NCI-H2171 treated with DMSO at 0.1 percent for 48 hours (cell line): ENCODE measurements at places on chromosomes 5 and 9.

- DNase-seq, result peak; percentile 16
Observed at GRCh38 chr5:109905906-109906305, 216.2 kb downstream of the MAN2A1 start.

DNA sequence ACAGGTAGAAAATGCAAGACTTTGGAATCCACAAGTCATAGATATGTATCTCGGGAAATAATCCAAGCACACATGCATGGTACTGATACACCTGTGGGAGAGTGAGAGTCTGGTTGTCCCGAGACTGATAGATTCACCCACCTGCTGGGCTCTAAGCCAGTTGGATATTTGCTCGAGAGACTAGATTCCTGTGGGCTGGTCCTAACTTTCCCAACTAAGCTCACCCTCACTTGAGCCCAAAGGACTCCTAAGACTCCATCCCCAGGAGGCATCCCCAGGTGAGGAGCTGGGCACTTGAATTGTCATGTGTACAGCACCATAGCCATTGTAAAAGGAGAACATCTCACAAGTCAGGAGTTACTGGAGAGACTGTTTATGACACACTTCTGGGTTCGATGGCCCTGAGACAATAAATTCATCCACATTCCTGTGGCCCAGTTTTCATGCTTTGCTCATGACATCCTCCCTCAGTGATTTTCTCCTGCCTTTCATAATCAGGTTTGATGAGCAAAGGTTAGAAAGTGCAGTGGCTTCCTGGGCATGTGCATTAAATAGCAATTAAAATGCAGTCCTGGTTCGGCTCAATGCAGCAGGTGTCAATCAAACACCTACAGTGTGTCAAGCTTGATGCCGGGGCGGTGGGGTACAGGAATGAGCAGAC, 18.1 kb downstream of the SLC1A1 start:
- no peak for DNase-seq

DNA sequence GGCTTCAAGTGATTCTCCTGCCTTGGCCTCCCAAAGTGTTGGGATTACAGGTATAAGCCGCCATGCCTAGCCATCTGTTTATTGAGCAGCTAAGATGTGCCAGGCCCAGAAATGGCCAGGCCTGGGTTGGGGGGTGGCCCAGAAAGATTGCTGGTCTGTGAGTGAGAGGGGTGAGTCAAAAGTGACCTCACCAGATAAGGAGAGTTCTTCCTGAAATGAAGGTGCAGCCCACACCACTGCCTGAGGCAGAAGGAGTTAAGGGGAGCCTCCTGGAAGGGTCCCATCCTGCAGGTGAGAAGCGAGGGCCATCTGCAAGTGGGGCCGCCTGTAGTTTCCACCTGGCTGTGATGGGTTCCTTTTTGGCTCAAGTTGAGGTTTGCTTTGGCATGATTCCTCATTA, 96.9 kb upstream of the KLF4 start:
- no peak for DNase-seq

DNA sequence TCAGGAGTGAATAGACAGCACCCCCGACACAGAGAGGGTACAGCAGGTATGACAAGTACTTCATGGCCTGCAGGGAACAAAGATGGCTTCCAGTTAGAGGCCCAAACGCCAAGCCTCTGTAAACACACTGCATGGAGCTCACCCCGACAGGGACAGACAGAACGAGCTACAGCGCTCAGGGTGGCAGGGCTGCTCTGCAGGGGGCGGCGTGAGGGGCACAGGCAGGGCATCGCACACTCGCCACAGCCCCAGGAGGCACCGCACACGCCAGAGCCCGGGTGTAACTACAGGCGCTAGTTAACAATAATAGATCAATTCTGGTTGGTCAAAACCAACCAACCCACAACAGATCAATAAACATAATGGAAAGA, 21.1 kb downstream of the CLPTM1L start:
- no peak for DNase-seq

GRCh38 chr9:108476574-108476973, 379.2 kb downstream of the ACTL7B start:
- DNase-seq, result no peak

GRCh38 chr5:91070761-91071550, 312.2 kb downstream of the ARRDC3 start:
- DNase-seq, result no peak

- DNase-seq, result no peak
Observed at GRCh38 chr9:112050544-112051475, 124.3 kb downstream of the SUSD1 start.

DNA sequence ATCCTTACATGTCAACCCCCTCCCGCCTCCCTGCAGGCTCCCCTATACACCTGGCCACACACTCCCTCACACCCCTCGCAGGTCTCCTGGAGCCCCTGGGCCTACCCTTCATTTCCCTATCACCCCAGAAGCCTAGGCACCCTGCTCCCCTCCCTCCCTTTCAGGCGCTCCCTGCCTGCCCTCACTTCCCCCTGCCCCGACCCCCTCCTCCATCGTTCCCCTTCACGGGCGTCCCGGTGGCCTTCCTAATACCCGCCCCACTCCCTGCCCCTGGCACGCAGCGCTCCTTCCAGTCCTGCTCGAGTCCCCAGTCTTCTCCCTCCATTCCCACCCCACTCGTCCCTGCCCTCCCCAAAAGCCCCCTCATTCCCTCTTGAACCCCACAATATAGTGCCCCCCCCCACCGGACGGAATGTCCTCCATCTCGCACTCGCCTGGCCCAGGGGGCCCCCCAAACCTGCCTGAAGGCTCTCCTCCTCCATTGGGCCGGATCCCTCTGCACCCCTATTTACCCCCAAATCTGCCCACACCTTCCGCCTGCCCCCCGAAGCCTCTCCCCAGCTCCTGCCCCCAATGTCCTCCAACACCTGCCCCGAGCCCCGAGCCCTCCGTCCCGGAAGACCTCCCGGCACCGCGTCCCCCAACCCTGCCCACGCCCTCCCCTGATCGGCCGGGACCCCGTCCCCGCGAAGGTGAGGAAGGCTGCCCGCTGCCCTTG, 746 bp downstream of the STRBP start:
- DNase-seq, result no peak

DNA sequence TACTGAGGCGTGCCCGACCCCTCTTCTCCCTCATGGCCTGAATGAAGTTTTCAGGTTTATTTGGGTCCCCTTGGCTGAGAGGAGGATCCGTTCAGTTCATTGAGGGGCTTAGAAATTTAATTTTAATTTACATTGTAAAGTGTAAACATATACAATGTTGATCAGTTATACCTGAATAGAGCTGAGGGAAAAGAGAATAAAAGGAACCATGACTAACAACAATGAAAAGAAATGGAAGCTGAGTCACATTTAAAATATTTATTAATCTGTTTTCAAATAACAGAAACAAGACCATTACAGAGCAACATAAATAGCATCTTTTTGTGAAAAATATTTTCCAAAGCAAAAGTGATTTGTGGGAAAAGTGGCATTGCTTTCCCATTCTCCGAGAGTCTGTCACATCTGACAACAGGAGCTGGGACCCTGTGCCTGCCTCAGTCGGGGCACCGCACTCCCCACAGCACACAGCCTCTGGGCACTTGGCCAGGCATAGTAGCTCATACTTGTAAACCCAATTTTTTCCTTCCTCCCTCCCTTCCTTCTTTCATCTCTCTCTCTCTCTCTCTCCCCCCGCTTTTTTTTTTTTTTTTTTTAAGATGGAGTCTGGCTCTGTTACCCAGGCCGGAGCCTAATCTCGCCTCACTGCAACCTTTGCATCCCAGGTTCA, 28.7 kb downstream of the PROP1 start:
- DNase-seq, result no peak

DNA sequence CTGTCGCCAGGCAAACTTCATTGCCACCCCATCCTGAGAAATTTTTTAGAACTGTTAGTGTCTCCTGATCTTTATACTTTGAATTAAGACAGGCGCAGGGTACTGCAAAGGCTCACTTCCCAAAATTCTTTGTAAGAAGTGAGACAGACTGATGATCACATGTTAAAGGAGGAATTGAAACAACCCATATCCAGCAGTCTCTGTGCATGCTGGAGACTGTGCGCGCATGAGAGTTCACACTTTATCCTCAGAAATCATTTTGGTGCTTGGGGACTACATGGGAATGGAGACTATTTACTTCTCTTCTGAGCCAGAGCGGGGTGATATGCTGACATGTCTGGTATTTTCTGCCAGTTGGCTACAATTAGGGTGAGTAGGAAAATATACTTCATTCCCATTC, 91.2 kb downstream of the ZNF474 start:
- no peak for DNase-seq

GRCh38 chr5:122874179-122874875, 28.9 kb downstream of the SNX24 start:
- no peak for DNase-seq

GRCh38 chr5:149475777-149476176, 75.5 kb downstream of the CSNK1A1 start:
- DNase-seq, result no peak

- no peak for DNase-seq
Observed at GRCh38 chr5:88792144-88792840, 90.7 kb downstream of the MEF2C start.

DNA sequence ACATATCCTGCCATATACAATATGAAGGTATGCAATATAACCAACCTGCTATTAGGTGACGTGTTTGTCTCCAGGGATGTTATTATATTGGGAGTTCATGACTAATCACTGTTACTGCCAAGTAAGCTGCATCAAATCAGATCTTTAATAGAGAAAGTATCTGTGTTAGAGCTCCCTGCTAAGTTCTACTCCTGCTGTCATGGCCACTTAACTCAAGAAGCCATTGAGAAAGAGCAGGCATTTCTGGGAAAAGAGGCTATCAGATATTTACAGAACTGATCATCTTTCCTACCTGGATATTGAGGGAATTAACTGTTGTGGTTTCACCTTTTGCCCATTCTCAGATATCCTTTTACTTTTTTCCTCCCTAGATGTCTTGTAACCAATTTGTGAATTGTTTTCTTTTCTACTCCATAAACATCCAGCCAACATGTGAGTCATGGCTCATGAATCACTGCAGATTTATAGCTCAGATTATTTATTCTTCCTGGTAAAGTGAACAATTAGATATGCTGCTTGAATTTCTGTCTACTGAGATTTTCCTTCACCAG, 634.8 kb upstream of the FAM174A start:
- DNase-seq, result no peak

DNA sequence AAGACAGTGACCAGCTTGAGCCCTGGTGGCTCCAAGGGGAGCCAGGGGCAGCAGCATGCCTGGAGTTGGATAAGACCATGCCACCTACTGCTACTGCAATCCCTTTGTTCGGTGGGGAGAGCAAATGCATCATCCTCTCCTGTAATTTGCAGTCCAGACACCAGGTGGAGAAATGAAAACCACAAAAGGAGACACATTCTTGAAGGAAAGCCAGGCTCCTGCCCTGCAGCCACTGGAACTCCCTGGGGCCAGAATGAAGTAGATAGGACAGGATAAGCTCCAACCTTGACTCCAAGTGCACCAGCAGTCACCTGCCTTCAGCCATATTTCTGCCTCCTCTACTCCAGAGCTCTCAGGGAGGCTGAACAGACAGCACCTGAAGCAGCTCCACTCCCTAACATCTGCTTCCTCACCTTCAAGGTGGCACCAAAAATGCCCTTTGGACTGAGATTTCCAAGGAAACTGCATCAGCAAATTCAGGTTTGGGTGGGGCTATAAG, 65.1 kb upstream of the IQGAP2 start:
- DNase-seq, result no peak

- no peak for DNase-seq
Observed at GRCh38 chr9:108688676-108689075, 167.1 kb downstream of the ACTL7B start.

- no peak for DNase-seq
Observed at GRCh38 chr9:124381170-124381945, 33.9 kb downstream of the PSMB7 start.

DNA sequence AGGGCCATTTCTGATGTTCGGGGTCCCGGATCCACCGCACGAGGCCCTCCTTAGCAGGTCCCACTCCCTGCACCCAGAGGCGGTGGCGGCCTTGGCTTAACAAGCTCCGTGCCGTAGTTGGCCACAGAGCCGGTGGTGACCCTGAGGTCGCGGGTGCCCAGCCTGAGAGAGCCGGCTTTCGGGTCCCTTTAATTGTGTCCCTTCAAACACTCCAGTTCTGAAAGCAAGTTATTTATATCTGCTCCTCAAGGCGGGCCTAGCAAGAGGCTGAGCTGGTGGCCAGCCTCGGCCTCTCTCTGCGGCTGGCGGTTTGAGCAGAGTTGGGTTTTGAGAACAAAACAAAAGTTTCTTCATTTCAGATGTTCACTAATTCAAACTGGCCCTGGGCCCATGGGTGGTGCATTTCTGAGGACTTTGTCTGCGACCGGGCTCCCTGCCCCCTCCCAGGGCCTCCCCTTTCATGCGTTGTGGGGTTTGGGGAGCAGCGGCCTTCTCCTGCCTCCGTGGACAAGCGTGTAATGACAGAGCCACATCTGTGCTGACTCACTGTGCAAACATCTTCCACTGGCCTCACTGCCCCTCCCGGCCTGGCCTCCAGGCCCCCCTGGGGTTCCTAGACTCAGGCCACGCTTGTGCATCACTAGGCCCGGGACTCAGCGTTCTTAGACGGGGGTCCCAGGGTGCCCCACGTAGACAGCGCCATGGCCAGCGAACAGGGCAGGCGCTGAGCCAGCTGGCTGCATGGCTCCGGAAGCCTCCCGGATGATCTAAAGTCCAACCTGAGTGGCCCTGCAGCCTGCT, 49.4 kb upstream of the COL5A1 start:
- DNase-seq, result no peak

DNA sequence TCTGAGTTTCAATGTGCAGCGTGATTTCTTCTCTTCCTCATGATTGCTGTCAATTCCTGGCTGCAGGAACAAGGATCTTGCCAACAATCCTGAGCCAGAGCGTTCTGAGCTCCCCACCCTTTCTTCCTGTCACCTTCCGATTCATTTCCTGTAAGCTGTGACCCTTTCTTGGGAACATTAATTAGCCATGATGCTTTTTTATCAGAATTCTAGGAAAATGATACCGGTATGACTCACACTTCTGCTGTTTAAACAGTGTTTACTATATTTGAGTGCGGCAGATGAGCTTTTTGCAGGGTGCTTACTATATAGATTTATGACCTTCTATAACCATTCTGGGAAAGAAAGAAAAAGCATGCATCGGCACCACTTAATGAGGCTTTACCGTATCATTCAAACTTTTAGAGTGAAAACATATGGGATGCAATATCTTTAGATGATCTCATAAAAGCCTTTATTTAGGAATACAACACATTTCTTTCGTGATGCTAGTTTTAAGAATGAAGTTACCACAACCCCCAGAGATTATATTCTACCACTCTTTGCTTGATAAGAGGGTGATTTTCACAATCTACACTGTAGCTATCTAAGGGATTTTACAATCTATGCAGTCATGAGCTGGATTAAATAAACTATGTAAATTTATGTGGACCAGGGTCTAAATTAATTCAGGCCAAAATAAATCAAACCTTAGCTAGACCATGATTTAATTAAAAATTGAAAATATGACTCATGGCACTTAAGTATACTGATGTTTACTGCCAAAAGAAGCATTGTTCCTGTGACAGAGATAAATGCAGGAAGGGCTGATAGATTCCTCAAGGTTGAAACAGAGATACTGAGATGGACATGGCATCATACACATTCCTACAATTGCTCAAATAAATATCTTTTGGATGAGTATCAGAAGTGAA, 38.0 kb upstream of the OSMR start:
- DNase-seq, result peak; percentile 67
